ENCODE measurements at places on chromosomes 6 and 20.

DNA sequence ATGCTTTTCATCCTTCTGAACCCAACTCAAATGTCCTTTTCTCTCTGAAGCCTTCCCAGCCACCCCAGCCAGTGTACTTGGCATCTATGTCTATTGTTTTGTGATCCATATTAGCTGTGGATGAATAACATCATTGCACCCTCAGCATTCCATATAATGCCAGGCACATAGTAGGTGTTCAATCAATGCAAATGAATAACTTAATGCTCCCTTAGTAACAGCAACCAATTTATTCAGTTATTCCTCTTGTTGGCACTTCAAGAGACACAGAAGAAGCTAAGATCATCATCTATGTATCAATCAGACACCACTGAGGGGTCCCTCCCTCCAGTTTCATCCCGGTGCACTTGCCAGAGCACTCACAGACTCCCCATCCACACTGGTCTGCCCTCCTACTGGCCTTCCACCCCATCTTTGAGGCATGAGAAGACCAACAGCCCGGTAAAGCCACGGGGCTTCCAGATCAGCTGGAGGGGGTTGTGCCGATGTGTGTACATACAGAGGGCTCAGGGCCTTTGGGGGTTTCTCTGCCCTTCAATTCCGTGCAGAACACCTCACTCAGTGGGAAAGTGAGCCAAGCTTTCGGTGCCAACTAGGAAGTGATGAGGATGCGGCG is 2.4 kb upstream of the TAF8 start:
- DNase-seq: no peak

DNA sequence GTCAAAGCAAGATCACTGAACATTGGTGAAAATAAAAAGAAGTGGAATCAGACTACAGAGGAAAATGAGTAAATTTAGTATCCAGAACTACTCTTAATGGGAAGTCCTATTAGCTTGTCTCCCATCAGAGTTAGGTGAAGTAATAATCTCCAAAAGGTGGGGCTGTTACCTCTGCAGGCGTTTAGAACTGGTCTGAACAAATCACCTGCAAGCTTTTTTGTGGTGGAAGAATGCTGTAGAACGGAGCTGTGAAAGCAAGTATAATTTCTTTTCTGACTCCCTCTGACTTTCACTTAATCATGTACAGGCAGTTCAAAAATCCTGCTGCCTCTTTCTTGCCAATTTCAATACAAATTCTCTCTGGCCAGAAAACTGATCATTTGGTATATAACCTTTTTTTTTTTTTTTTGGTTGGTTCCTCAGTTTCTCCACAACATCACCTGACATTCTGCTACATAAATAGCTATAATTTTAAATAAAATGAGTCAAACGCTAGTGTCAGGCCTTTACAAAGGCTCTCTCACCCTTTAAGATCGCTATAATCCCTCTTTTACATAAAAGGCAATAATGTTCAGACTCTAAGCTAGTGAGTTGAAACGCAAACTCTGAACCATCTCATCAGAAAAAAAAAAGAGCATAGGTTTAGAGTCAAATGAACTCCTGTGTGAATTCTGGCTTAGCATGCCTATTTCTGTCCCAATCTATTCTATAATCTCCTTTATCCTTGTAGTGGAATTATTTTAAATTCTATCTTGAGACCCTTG is 38.8 kb downstream of the CITED2 start:
- no peak for DNase-seq

- no peak for DNase-seq
Observed at GRCh38 chr6:44268095-44268628, 2.1 kb upstream of the TMEM151B start.

GRCh38 chr20:43520074-43520630 is 12.7 kb downstream of the L3MBTL1 start:
- DNase-seq: no peak

DNA sequence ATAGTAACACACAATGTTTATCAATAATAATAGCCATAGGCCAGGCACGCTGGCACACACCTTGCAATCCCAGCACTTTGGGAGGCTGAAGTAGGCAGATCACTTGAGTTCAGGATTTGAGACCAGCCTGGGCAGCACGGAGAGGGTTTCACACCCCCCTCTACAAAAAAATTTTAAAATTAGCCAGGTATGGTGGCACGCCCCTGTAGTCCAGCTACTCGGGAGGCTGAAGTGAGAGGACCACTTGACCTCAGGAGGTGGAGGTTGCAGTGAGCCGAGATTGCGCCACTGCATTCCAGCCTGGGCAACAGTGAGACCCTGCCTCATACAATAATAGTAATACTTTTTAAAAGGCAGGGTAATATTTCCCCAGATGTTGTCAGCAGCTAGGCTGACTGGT is 7.9 kb upstream of the MAPRE1 start:
- no peak for DNase-seq

DNA sequence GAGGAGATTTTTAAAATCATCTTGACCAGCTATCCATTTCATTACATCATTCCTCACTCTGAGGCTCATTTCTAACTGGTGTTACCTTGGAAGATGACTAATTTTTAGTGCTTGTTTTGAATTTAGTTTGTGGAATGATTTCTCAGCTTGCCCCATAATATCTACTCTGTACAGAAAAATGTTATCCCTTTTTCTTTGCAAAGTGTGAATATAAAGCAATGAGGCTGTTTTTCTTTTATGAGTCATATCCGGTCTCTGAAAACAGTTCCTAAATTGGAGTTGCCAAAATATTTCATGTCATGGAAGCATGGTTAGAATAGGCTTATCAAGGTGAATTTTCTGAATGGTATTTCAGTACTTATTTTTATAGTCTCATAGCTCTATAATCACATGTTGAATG is 43.8 kb downstream of the FUT9 start:
- no peak for DNase-seq

DNA sequence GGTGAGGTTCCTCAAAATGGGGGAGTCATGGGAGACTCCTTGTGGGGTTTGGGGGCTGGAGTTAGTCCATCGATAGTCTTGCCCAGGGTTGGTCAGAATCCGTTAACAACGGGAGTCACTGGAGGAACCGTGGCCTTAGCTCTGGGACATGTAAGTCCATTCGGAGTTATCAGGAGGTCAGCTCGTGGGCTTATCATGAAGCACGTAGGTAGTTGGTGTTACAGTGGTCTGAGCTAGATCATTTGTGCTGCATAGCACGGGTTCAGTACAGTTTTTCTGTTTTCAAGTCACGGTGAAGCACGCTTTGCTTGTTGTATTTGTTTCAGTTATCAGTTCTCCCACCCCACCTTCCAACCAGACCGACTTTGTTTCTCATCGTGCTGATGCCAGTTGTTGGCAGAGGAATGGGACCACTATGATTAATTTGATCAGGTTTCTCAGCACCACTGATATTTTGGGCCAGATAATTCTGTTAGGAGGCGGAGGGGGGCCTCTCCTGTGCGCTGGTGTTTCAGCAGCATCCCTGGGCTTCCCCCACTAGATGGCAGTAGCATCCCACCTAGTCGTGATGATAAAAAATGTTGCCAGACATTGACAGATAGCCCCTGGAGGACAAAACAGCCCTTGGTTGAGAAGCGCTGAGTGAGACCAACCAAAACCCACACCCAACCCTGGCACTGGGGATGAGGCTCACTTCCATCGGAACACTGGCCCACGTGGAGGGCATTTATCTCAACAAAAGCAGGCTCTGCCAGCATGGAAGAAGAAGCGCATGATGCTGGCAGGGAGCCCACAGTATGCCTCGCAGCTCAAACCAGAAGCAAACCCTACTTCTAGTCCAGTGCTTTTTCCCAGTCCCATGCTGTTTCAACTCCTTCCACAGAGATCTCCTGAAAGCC is 2.2 kb upstream of the APMAP start:
- DNase-seq: no peak

- DNase-seq: no peak
Observed at GRCh38 chr6:136487759-136488425, 62.3 kb downstream of the MAP7 start.

- no peak for DNase-seq
Observed at GRCh38 chr6:90107771-90108282, 188.8 kb downstream of the BACH2 start.

DNA sequence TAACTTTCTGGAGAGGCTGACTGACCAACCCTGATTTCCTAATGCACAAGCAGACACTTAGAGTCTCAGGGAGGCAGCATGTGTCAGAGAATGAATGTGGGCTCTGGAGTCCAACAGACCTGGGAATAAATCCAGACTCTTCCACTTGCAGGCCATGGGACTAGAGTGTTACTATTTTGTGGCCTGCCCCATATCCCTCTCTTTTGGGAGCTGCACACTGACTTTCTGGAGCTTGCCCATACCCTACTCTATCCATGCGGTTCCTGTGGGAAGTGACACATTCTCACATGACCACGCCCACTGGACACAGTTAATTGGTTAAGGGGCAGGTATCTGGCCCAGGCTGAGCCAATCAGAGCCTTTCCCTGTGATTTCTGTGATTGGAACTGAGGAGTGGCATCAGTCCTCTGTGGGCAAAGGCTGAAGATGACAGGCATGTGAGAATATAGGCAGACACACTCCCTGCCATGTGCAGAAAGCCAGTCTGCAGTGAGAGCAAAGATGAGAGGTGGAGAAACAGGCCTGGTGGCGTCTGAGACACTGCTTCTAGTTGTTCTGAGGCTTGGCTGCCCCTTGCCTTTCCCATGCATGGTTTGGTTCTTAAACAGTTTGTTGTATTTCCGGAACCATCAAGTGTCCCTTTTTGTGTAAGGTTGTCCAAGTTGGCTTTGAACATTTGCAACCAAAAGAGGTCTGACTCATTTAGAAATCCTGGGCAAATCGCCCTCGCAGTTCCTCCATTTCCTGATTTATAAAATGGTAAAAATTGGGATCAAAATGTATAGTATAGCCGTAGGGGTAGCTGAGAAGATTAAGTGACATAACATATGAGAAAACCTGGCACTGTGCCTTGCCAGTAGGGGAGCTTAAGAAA is 125.6 kb downstream of the CDC5L start:
- DNase-seq: no peak

- no peak for DNase-seq
Observed at GRCh38 chr6:165925474-165926156, 242.0 kb downstream of the TBXT start.

GRCh38 chr20:53220482-53221307 is 248.5 kb downstream of the TSHZ2 start:
- no peak for DNase-seq

DNA sequence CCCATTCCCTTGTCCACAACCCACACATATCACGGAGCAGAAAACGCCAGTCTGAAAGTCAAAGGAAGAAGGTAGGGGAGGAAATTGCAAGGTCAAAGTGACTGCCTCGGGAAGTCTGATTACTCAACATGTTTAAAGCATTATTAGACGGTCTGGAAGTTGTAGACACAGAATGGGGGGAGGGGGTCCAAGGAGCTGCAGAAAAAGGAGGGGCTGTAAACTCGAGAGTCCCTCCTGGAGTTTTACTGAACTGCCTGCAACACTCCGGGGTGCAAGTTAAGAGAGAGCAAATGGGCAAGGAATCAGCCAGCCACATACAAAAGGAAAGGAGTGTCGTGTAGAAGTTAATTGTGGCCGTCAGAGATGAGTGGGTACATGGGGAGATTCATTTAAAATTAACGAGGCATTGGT is 417.7 kb upstream of the JARID2 start:
- no peak for DNase-seq
